ENCODE measurements at places on chromosomes 3 and 15.

- DNase-seq: no peak
Measured at GRCh38 chr15:39661776-39662175, 80.9 kb downstream of the THBS1 start.

- DNase-seq: no peak
Measured at GRCh38 chr3:142154186-142154585, 4.8 kb upstream of the TFDP2 start.

DNA sequence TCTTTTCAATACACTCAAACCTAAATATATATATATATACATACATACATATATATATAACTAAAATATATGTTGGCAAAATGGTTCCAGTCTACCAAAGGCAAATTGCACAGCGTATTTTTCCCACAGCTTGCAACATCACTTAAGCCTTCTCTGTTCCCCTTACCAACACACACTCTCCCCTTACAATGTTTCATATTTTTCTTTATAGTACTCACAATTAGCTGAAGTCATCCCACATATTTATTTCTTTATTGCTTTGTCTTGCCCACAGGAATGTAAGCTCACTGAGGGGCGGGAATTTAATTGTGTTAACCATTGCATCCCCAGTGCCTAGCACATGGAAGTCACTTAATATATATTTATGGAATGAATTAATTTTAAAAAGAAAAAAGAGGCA, 288.3 kb downstream of the ULK4 start:
- DNase-seq: no peak

- DNase-seq: no peak
Measured at GRCh38 chr3:52006017-52006819, 10.5 kb upstream of the RPL29 start.

- DNase-seq: no peak
Measured at GRCh38 chr3:9217784-9218513, 31.5 kb downstream of the SRGAP3 start.

DNA sequence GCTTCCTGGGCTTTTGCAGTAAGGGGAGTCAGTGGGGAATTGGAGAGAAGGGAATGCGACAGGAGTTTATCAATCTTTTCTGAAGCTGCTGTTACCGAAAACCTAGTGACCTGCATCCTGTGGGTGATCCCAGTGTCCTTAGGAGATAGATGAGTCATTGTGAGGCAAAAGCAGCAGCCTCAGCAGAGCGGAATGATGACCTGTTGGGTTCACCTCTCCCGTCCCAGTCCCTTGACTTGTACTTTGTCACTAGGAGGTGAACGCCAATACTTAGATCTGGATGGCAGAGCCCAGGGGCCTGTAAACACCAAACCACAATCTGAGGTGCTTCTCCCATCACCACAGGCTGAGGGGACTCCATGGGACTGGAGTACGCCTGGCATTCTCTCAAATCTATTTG, 17.9 kb downstream of the CDAN1 start:
- no peak for DNase-seq

GRCh38 chr3:191314109-191314728, 15.0 kb upstream of the CCDC50 start:
- DNase-seq: no peak

GRCh38 chr3:155202626-155203025, 90.9 kb downstream of the STRIT1 start:
- DNase-seq: no peak

- no peak for DNase-seq
Measured at GRCh38 chr3:149736953-149737205, 15.4 kb downstream of the COMMD2 start.

DNA sequence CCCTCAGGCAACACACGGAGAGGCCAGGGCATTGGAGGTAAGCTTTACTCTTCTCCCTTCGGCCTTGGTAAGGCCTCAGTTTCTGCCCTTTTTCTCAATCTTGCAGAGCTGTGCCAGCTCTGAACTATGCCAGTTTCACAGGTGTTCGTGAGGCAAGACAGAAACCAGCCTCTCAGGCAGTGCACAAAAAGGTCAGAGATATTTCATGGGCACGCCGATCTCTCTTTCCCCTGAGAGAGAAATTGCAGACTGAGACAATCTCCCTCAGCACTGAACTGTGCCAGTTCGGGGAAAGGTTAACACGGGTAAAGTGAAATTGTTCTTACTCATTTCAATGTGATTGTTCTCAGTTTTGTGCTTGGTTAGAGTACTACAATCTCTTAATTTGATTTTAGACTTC, 88.5 kb downstream of the GMNC start:
- DNase-seq: no peak

GRCh38 chr3:135917076-135917475, 48.5 kb upstream of the PPP2R3A start:
- DNase-seq: no peak

GRCh38 chr3:89107461-89108290, at the start of gene EPHA3:
TSS of gene EPHA3 (plus strand) at chr3:89107621. CDS start at chr3:89107749, 128 bp downstream.
- no peak for DNase-seq

GRCh38 chr3:12944849-12945248, 103.5 kb upstream of the RPL32 start:
- no peak for DNase-seq

- DNase-seq: no peak
Measured at GRCh38 chr15:62380011-62380410, 214.9 kb upstream of the C2CD4B start.

DNA sequence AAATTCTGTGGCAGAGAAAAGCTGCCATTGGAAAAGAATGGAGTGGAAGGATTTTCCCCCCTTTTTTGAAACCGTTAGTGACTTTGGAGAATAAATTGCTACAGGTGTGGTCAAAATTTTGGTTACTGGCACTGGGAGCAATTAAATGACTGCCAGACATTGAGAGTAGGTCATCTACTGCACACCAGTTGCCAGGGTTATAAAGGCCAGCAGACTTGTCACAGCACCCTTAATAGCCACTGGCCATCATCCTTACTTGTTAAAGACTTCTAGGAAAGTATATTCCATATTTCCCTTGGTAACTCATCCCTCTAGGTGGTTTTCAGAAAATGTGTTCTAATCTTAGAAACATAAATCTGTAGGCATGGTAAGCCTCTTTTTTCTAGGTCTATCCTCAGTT, 8.0 kb downstream of the PIK3CA start:
- DNase-seq: no peak

DNA sequence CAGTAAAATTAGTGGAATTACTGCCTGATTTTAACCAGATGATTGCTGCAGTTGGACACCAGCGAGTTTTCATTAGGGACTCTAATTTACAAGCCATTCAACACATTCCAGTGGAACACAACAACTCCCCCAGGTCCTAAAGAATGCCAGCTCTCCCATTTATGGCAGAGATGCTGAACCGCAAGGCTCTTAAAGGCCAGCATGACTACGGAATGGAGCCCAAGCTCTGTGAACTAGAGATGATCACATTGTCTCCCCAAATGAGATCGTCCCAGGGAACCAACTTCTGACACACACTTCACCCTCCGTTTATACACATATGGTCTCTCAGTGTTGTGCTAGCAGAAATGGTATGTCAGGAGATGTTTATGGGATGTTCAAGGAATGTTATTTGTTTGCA, 446.2 kb upstream of the NR2F2 start:
- no peak for DNase-seq

Data from cortex of kidney (tissue), 1 donor.